Stimulated activated CD8-positive, alpha-beta memory T cell treated with anti-CD3 and anti-CD28 coated beads, Interleukin-4, amount 100 ng/mL, for 4 hours (primary cell): ENCODE measurements at places on chromosomes 1 and 21.

DNA sequence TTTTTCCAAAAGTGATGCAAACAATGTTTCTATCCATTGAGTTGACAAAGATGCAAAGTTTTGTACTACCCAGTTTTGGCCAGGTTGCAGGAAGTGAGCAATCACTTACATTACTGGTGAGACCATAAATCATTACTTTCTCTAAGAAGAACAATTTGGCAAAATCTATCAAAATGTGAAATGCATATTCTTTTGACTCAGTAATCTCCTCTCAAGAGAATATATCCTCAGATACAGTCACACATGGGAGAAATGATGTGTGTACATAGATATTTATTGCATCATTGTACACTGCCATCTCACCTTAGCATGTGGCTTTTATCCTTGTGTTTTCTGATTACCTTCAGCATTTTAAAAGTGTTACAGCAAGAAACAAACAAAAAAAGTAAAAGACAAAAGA lies 52.4 kb upstream of the FMO3 start:
- no peak for DNase-seq

DNA sequence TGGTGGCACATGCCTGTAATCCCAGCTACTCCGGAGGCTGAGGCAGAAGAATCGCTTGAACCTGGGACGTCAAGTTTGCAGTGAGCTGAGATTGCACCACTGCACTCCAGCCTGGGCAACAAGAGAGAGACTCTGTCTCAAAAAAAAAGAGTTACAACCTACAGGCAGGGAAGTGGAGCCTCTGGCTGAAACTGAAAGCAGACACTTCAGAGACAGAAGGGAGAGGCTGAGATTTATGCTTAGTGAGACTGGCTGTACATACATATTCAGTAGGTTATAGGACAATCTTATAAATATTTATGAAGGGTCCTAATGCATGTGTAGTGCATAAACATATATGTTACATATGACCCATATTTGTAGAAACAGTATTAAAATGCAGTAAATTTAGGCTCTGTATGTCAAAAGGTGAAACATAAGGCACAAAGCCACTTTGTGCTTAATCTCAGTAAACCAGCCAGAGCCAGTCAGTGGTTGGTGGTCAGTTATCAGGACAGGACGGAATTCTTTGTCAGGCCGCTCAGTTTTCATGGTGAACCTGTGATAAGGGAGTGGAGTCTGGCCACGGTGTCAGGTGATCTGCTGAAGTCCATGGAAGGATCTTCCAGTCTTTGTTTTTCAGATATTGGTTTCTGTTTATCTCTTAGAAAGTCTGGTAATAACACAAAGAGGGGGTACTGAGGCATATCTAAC lies 13.7 kb downstream of the RHEX start:
- no peak for DNase-seq

DNA sequence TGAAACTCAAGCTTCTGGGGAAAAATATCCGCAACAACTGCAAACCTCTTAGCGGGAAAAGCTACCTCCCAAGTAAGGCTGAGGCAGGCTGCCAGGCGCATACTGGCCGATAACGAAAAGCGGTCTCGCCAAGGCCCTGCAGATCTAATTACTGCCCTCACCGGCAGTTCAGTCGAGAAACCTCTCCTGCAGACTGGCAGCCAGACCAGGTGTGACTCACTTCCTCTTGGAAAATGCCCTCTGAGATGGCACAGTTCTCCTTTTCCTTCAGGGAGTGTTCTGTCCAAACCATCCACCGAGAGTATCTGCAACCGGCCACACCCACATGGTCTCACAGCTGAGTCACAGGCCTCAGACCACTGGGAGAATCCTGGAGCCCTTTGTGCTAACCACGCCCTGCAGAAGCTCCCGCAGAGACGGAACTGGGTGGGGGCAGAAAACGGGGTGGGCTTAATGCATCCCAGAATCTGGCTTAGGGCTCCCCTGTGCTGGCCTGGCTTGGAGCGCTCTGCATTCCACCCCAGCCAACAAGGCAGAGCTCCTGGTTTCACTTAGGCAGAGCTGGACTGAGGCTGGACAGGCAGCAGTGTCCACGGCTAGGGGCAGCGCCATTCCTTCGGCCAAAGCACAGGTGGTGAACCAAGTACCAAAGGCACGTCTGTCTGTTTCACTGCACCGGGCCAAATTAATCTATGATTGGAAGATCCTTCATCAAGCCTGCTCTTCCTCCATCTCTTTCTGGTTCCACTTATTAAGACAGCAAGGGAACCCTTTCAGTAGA lies 1.2 kb downstream of the S100A10 start:
- DNase-seq: peak; percentile 16

- DNase-seq: no peak
Observed at GRCh38 chr1:218425647-218426342, 80.7 kb downstream of the TGFB2 start.

- DNase-seq: no peak
Observed at GRCh38 chr1:177959811-177960515, 9.9 kb downstream of the SEC16B start.

DNA sequence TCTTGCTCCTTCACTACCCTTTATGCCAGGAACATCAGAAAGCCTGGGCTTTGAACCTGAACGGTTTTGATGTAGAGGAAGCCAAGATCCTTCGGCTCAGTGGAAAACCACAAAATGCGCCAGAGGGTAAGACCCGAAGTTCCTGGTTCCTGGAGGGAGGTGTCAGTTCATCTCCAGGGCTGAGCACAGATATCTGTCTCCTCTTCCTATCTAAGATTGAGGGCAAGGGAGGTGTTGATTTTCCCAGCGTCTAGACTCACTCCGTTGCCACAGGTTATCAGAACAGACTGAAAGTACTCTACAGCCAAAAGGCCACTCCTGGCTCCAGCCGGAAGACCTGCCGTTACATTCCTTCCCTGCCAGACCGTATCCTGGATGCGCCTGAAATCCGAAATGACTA lies 915 bp downstream of the CDC20 start:
- DNase-seq: no peak

DNA sequence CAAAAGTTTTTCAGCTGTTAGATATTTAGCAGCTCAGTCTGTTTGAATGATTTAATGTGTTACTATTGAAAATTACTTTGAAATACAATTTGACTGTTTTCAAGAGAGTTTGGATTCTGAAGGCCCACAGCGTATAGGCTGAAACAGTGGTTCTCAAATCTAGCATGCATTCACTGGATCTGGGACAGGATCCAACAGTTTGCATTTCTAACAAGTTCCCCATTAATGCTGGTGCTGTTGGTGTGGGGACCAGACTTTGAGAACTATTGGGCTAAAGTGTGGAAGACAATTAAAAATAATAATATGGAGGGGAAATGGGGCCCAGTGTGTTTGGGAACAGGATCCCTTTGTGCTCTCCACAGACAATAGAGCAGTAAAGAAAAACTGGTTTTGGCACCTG lies 31.9 kb downstream of the ITSN1 start:
- DNase-seq: no peak

- DNase-seq: no peak
Observed at GRCh38 chr1:10019561-10019960, 13.2 kb upstream of the UBE4B start.

- no peak for DNase-seq
Observed at GRCh38 chr1:235782601-235783000, 84.1 kb downstream of the LYST start.

DNA sequence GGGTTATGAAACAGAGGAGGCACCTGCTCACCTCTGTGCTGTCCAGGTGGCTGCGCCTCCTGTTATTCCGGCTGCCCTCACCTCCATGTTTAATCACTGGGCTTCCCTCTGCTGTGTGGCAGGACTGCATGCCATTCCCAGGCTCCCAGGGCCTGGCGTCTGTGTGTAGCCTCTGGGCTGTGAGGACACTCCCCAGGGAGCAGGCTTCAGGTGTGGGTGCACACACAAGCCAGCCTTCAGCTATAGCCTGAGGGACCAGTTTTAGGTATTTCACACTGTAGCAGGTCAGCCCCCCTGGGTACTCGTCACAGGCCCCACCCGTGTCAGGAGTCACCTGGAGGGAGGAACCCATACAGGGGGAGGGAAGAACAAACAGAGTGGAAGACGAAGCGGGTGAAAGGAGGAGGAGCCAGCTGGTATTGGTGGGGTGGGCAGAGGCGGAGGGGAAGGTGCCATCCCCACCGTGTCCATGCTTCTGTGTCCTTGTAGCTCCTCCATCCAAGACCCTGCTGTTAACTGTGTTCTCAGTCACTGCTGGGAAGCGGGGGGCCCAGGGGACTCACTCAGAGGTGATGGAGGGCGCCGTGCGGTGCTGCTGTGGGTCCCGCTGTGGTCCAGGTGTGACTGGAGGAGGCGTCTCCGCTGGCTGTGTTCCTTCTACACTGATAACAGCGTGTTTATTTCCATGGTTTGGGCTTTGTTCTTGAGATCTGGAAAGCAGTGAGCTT lies 158.6 kb downstream of the PGBD5 start:
- DNase-seq: no peak

GRCh38 chr1:77316966-77317365 lies 35.1 kb downstream of the AK5 start:
- DNase-seq: no peak

DNA sequence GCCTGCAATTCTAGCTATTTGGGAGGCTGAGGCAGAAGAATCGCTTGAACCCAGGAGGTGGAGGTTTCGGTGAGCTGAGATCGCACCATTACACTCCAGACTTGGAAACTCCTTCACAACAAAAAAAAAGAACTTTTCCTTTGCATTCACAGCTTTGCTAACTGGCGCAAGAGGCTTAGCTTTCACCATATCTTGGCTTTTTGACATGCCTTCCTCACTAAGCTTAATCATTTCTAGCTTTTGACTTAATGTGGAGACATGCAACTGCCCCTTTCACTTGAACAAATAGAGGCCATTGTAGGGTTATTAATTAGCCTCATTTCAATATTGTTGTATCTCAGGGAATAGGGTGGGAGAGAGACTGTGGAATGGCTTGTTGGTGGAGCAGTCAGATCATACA lies 8.7 kb downstream of the KPNA6 start:
- no peak for DNase-seq

DNA sequence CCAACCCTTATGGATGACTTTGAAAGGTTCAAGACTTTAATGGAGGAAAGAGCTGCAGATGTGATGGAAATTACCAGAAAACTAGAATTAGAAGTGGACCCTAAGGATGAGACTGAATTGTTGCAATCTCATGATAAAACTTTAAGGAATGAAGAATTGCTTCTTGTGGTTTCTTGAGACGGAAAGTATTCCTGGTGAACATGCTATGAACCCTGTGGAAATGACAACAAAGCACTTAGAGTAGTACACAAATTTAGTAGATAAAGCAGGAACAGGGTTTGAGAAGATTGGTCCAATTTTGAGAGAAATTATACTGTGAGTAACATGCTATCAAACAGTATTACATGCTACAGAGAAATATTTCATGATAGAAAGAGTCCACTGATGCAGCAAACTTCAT lies 215.4 kb downstream of the OMA1 start:
- DNase-seq: no peak

GRCh38 chr1:18637511-18637960 lies 6.9 kb downstream of the PAX7 start:
- no peak for DNase-seq

GRCh38 chr1:181405584-181405983 lies 77.7 kb upstream of the CACNA1E start:
- no peak for DNase-seq

DNA sequence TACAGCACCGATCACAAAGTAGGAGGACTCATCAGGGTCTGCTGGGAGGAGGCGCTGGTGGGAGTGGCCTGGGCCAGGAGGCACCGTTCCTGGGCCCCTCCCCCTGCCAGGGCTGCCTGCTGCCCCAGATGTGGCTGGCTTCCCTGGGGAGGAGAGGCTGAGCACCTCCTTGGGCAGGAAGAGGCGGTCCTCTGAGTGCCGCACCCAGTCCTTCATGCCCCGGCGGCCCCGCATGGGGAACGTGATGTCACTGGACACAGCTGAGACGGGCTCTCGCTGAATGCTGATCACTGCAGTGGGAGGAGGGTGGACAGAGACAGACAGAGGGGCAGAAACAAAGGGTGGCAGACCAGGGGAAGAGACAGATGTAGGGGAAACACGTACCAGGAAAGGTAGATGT lies 24.8 kb downstream of the ADGRB2 start:
- DNase-seq: no peak

GRCh38 chr1:31531177-31531999 lies 44.9 kb upstream of the TINAGL1 start:
- no peak for DNase-seq

- no peak for DNase-seq
Observed at GRCh38 chr1:101310506-101310905, 73.7 kb downstream of the S1PR1 start.

- no peak for DNase-seq
Observed at GRCh38 chr1:1911350-1912041, 3.6 kb upstream of the CALML6 start.

GRCh38 chr1:46444466-46444865 lies 45.2 kb upstream of the DMBX1 start:
- no peak for DNase-seq

DNA sequence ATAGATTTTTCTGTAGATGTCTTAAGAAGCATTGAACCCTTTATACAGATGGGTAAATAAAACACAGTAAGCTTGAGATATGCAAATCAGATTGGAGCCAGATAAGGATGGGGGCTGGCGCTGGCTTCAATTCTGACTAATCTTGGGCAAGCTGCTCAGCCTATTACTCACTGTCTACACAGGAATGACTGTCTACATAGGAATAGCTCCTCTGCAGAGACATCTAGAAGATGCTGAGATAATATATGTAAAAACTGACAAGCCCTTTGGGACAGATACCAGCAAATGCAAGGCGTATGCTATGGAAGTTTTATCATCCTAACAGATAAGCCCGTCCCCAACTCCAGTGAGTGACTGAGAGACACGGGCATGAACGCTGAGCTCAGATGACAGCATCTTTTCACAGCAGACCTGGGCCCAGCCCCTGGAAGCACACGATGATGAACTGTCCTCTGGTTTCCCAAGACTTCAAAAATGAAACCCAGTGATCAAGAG lies 1.7 kb downstream of the CLDN14 start:
- no peak for DNase-seq

GRCh38 chr1:81585371-81585770 lies 215.4 kb upstream of the ADGRL2 start:
- DNase-seq: no peak

DNA sequence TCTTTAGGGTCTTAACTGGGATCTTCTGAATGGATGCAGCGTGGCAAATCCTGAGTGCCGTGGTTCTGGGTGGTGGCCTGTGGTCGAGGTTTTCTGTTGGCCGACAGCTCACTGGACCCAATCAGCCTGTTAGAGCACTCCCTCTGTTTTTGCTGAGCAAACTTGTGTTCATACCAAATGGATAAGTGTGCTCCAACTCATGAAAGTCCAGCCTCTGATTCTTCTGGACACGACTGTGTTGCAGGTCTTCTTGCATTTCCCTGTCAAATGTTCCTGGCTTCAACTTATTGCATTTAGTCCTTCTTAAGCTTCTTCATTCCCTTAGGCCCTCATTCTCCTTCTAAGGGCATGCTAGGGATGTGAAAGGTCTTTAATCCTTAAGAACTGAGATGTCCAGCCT lies 63.7 kb downstream of the AJAP1 start:
- DNase-seq: no peak
